ENCODE measurements at places on chromosomes 16 and 17. TPM values are rescaled to one million over a fixed set of nuclear protein-coding genes. Genes with fewer than 3 reads are reported as not detected.

GRAP gene
- not detected for total RNA-seq

CACNA1G gene
- 0.21 TPM for total RNA-seq

PMP22 gene
- 34.6 TPM for total RNA-seq

CACNG5 gene
- not detected for total RNA-seq

SCARF1 gene
- 0.32 TPM for total RNA-seq

ASPA gene
- total RNA-seq, result not detected

PRR11 gene
- 30.3 TPM for total RNA-seq

CPHXL2 gene
- not detected for total RNA-seq

CD300E gene
- not detected for total RNA-seq

ZNF48 gene
- 5.8 TPM for total RNA-seq

GPR142 gene
- total RNA-seq, result not detected

CACNB1 gene
- 5.1 TPM for total RNA-seq

DHX58 gene
- total RNA-seq, result 5.3 TPM

CES5A gene
- total RNA-seq, result not detected

MOSMO gene
- total RNA-seq, result 18.7 TPM

SMPD3 gene
- total RNA-seq, result 0.05 TPM

C16orf89 gene
- not detected for total RNA-seq

CDH15 gene
- total RNA-seq, result not detected

TBX21 gene
- not detected for total RNA-seq

CCDC40 gene
- 4.7 TPM for total RNA-seq

CD300LF gene
- total RNA-seq, result not detected

OR4D1 gene
- total RNA-seq, result not detected

SCGB1C2 gene
- not detected for total RNA-seq

METTL26 gene
- 123 TPM for total RNA-seq

ZNF205 gene
- 8.0 TPM for total RNA-seq

TVP23B gene
- total RNA-seq, result 60.2 TPM

DHX38 gene
- 52.1 TPM for total RNA-seq

CDK3 gene
- 1.7 TPM for total RNA-seq

NOG gene
- 21.2 TPM for total RNA-seq

MXRA7 gene
- total RNA-seq, result 274 TPM

AOC3 gene
- total RNA-seq, result not detected

KRTAP4-6 gene
- total RNA-seq, result not detected

ATP2C2 gene
- not detected for total RNA-seq

CCL13 gene
- total RNA-seq, result not detected

KRT32 gene
- total RNA-seq, result 0.14 TPM

USP43 gene
- not detected for total RNA-seq

CAVIN1 gene
- 1,187 TPM for total RNA-seq

HSD17B2 gene
- 0.26 TPM for total RNA-seq

FBRS gene
- total RNA-seq, result 64.7 TPM

RAP1GAP2 gene
- 11.1 TPM for total RNA-seq

CCL8 gene
- total RNA-seq, result not detected

Measured in HFFc6 (cell line).